ENCODE measurements at places on chromosomes 5 and 9.
A peak's percentile ranks its signal among the peaks of the same experiment; 100 is the strongest.

DNA sequence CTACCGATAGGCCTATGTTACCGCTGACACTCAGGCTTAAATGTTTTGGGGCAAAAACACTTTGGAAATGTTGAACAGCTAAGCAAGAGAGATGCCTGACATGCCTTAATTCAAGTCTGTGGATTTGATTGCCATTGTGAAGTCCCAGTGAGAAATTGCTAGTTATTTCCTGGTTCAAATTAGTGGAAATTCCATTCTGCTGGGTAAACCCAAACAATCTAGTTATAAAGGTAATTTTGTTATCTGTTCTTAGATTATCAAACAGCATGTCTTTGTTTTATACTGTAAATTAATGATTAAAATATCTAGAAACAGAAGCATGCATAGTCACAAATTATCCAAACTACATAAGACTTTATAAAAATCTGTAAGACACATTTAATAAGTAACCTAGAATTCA is 96.6 kb downstream of the PJA2 start:
- DNase-seq: peak; percentile 19

DNA sequence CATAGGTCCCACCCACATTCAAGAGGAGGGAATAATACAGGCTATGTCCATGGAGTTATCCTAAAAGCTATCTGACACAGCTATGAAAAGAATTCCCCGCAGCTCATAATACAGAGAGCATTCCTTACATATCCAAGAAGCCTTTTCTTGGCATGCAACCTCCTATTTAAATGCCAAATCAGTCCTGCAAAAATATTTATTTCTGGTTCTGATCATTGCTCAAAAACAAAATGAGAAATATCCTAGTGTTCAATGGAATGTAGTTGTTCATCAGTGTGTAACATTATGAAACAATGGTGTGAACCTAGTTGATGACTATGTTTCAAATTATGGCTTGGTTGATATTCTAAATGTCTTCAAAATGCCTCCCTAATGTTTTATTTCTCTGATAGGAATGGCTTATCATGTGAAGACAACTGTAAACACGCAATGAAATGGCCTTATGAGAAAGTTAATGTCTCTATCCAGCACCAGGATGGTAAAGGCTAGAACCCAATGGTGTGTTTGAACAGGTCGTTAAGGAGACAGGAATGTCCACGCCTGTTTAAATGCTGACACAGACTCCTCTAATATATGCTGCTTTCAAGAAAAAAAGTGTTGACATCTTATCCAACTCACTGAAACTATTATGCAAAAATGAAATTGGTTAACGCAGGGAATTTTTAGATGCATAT is 126.7 kb upstream of the CDH6 start:
- DNase-seq: no peak

DNA sequence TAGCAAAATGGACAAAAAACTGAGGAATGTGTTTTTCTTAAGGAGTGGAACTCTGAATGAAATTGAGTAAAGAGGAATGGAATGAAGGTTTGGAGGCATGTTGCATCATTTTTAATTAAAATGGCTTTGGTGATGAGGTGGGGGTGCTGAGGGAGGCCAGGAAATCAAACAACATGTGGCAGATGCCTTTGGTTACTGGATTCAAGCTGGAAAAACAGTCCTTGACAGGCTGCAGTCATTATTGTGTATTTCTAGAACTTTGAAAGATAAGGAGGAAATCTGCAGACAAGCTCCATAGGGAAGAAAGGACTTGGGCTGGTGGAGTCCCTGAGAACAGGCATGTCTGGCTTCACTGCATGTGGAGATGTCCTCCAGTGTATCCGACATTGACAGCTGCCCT is 203.5 kb upstream of the HAPLN1 start:
- peak; percentile 92 for DNase-seq

- DNase-seq: no peak
Observed at GRCh38 chr9:68429631-68430030, 73.2 kb downstream of the PGM5 start.

DNA sequence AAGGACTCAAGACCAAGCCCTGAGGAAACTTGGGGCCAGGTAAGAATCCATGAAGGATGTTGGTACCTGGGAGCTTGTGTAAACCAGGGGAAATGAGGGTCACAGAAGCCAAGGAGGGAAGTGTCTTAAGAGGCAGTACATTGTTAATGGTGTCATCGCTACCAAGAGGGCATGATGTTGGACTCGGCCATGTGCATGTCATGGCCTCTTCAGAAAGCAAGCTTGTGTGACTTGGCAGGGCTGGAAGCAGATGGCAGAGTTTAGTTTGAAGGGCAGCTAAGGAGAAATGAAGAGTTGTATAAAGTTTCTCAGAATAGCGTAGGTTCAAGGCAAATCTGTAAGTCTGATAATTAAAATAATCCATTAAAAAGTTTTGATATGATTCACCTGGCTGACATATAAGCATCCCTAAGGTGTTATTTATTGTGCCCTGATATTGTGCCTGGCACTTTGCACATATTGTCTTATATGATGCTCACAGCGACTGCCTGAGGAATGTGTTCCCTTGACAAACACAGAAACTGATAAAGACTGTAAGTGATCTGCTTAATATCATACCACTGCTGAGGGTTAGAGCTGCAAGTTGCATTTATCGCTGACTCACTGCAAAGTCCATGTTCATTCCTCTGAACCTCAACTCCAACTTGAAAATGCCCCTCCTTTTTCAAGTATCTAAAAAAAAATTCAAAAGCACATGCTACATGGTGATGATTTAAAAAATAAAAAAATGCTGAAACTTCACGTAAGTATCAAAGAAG is 81.3 kb upstream of the PTPN3 start:
- no peak for DNase-seq

DNA sequence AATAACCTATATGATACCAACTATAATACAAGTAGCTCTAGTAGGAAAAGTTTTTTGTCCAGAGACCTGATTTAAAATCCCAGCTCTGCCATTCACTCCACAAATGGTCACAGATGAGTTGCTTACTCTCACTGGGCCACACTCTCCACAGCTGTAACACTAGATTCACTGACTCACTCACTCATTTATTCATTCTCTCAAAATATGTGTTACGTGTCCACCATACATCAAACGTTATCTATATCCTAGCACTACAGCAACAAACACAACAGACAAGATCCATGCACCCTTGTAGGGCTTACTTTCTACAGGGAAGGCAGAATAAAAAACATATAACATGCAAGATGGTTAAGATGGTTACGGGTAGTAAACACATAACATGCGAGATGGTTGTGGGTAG is 146.3 kb downstream of the CDK5RAP2 start:
- no peak for DNase-seq

GRCh38 chr9:4574657-4575243 is 84.5 kb downstream of the SLC1A1 start:
- no peak for DNase-seq

All from mesendoderm (in vitro differentiated cells).